SJSA1 (cell line): ENCODE measurements at places on chromosomes 5 and 9. TPM values are rescaled to one million over a fixed set of nuclear protein-coding genes. Genes with fewer than 3 reads are reported as not detected.

GRCh38 chr9:120383611-120383998, 196.4 kb downstream of the CDK5RAP2 start:
- no peak for DNase-seq

DNA sequence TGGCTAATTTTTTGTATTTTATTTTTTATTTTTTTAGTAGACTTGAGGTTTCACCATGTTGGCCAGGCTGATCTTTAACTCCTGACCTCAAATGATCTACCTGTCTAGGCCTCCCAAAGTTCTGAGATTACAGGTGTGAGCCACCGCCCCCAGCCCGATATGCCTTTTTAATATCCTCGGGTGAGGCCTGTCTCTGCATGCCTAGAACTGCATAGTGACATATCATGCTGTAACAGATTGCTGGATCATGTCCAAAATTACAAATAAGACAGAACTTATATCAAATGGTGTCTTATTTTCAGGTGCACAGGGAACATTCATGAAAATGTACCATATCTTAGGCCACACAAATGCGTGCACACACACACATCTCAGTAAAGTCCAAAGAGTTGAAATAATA, 39.1 kb upstream of the PJA2 start:
- no peak for DNase-seq

- no peak for DNase-seq
Observed at GRCh38 chr9:103410059-103410458, 414.9 kb downstream of the CYLC2 start.

- DNase-seq: no peak
Observed at GRCh38 chr9:6014670-6015270, 654 bp downstream of the RANBP6 start.

DNA sequence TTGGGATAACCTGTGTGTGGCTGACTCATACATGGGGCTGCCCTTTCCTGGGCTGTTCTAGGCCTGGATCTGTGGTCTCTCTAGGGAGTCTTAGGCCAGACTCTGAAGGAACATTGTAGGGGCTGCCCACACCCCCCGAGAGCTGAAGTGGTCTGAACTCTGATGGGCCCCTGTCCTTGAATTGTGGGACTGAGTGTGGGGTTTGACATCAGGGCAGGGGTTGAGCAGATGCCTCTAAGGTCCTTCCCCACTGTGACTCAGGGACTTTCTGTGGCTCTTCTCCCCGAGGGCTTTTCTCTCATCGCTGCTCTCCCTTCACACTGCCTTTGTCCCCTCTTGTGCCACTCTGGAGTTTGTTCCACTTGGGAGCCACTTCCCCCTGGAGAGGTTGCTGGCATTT, 215.0 kb downstream of the MELK start:
- no peak for DNase-seq

The EFCAB9 gene
- not detected in 2 replicates for total RNA-seq

DNA sequence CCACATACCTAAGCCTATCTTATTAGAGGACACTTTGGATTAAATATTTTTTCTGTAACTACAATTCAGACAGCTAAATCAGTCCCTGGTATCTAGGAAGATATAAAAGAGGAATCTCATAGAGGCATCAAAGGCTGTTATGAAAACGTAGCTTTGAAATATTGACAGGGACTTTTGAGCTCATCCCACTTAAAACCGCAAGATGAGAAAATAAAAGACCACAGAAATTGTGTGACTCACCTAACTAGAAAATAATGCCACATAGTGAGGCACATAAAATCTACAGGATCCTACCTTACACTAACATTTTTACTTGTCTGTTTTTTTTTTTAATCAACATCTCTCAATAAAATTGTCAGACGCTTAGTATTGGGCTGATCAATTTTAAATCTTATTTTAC, 686.5 kb upstream of the COX7C start:
- no peak for DNase-seq

DNA sequence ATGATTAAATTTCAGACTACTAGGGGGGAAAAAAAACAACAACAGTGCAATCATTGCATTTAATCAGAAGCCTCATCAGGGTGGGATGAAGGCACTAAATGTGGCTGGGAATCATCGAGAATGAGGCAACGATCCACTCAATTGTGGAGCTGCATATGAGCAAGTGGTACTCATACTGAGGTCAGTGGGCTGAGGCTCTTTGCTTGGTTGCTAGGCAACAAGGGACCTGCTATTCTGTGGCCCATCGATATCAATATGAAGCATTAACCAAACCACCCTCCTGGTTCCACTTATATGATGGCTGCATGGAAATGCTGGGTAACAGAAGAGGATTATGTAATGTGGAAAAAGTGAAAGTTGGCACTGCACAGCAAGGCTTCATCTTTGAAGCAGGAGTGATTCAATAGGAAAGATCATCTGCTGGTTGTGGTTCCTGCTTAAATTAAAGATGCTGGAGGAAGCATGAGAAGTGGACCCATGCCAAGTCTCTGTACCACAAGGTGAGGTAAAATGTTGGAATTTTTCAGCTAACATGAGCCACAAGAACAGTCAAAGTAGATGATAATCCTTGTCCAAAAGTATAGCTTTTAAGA, 159.8 kb upstream of the HMHB1 start:
- DNase-seq: no peak

- no peak for DNase-seq
Observed at GRCh38 chr9:129313331-129313955, 135.4 kb upstream of the IER5L start.

- no peak for DNase-seq
Observed at GRCh38 chr5:125424402-125425141, 678.1 kb upstream of the ZNF608 start.
